ENCODE measurements at places on chromosomes 3 and 15. TPM values are rescaled to one million over a fixed set of nuclear protein-coding genes. Genes with fewer than 3 reads are reported as not detected.

- no peak for ATAC-seq
These were observed 5.4 kb downstream of the TUBGCP5 start for GRCh38 chr15:23033979-23034378.

- ATAC-seq = no peak
These were observed 26.1 kb downstream of the TAMM41 start for GRCh38 chr3:11820531-11821041.

CSPG4 gene
- 1.9 TPM for total RNA-seq

MUC13 gene
- not detected for total RNA-seq

DNA sequence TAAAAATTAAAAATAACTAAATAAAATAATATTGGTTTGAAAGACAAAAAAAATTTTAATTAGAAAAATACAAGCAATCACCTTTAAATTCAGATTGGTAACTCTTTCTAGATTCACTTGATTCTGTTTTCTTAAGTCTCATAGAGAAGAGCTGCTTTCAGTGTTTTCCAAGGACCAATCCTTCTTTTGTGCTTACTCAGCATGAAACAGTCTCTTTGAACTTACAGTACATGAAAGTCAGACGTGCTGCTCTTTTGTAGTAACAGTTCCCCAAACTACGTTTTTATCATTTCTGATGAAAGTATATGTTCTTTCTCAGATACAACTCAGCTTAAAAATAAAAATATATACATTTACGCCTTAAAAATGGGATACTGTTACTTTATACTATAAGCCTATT, 171.9 kb upstream of the CCDC54 start:
- no peak for ATAC-seq

All from esophagus mucosa (tissue), 1 donor.